ENCODE measurements at places on chromosomes 2 and 18. TPM values are rescaled to one million over a fixed set of nuclear protein-coding genes. Genes with fewer than 3 reads are reported as not detected.

Gene CPO
- total RNA-seq: 0.51 TPM

Gene UGT1A3
- not detected for total RNA-seq

Gene DNER
- not detected for total RNA-seq

Gene ESPNL
- total RNA-seq: 0.13 TPM

Gene UGT1A8
- total RNA-seq: not detected

Gene TEKT4
- total RNA-seq: not detected

Gene MEP1B
- 0.32 TPM for total RNA-seq

Gene ALPI
- not detected for total RNA-seq

Gene MOGAT1
- not detected for total RNA-seq

Gene ANKRD30B
- not detected for total RNA-seq
